GM13976 (cell line): ENCODE measurements at places on chromosomes 13 and 19.

GRCh38 chr19:16125737-16126495 lies 14.2 kb downstream of the RAB8A start:
- DNase-seq = no peak

GRCh38 chr19:1266129-1266915 lies 2.8 kb upstream of the CIRBP start:
- peak; percentile 92 for DNase-seq

GRCh38 chr19:54158812-54159351 lies 639 bp downstream of the LENG1 start:
- peak; percentile 66 for DNase-seq

DNA sequence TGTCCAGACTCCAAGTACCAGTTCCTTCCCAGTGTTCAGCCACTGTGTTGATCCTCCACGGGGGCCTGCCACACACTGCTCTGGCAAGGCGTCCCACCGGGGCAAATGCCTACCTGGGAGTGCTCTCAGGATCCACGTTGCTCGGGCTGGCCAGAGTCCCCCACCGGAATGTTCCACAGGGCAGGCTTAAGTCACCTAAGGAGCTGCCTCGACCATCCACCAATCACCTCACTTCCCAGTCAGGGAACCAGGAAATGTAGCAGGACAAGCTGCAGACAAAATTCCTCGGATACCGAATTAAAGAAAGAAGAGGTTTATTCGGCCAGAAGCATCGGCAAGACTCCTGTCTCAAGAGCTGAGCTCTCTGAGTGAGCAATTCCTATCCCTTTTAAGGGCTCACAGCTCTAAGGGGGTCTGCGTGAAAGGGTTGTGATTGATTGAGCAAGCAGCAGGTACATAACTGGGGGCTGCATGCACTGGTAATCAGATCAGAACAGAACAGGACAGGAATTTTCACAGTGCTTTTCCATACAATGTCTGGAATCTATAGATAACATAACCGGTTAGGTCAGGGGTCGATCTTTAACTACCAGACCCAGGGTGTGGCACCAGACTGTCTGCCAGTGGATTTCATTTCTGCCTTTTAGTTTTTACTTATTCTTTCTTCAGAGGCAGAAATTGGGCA lies 56.9 kb upstream of the EDNRB start:
- DNase-seq = no peak

GRCh38 chr19:45798995-45799517 lies 6.4 kb upstream of the DMWD start:
- DNase-seq = peak; percentile 84

- DNase-seq = no peak
These were observed 30.4 kb upstream of the GRTP1 start for GRCh38 chr13:113394339-113394640.

DNA sequence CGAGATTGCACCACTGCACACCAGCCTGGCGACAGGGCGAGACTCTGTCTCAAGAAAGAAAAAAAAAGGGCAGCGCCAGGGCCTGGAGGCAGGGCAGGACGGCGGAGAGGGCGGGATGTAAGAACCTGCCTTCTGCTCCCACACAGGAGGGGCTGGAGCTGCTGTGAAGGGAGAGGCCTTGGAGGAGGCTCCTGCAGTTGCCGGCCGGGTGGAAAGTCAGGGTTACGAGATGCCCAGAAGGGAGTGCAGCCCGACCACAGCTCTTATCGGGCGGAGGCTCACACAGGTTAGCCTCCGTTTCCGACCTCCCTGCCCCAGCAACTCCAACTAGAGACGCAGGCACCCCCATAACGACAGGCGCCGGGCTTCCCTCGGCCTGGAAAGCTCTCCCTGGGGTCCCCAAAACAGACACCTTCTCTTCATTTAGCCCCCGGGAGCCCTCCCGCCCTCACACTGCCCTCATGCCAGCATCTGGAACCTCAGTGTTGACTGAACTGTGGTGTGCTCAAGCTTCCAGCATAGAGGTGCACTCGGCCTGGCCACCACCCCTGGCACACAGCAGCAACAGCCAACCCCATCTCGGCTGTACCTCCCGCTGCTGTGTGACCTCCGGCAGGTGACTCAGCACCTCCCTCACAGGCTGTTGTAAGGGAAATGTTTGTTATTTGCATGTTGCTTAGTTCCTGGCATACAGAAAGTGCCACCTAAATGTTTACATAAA lies 1.4 kb downstream of the PLPP2 start:
- DNase-seq = no peak

DNA sequence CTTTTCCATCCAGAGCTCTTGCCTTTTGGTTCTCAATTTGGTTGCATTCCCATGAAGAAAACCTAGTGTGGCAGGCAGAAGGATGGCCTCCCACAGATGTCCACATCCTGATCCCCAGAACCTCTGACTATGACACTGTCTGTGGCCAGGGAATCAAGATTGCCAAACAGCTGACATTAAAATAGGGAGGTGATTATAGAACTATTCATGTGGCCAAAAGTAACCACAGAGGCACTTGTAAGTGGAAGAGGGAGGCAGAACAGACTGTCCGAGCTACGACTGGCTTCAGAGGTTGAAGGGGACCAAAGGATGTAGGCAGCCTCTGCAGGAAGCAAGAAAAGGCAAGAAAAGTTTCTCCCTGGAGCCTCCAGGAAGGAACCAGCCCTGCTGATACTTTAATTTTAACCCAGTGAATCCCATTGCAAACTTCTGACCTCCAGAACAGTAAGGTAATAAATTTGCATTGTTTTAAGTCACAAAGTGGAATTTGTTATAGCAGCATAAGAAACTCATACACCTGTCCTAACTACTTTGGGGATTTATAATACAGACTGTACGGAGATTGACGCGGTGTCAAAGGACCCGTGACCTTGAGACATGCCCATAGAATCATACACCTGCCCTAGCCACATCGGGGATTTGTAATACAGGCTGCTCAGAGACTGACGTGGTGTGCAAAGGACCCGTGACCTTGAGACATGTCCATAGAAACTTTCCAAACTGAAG lies 106.5 kb downstream of the ATP11A start:
- no peak for DNase-seq

- no peak for DNase-seq
These were observed 166.3 kb upstream of the SOX21 start for GRCh38 chr13:94878602-94879165.

- DNase-seq = peak; percentile 100
These were observed at the start of gene SBNO2 for GRCh38 chr19:1173845-1174809. Gene SBNO2, minus strand, starts transcription at chr19:1174268. Its CDS starts 19,992 bp downstream, at chr19:1154276.

DNA sequence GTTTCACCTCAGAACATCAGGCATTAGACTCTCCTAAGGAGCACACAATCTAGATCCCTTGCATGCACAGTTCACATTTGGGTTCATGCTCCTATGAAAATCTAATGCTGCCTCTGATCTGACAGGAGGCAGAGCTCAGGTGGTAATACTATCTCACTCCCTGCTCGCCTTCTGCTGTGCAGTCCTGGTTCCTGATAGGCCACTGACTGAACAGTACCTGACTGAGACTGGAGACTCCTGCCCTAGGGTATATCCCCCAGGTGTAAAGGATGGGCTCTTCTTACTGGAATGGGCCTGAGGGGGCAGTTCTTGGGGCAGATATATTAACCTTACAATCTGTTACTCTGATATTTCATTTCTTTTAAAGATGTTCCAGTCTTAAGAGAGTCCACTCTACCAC lies 6.3 kb downstream of the OBI1 start:
- no peak for DNase-seq

- peak; percentile 79 for DNase-seq
These were observed 1.4 kb upstream of the SAMD1 start for GRCh38 chr19:14091813-14092462.

GRCh38 chr13:33544308-33544707 lies 258.8 kb upstream of the STARD13 start:
- no peak for DNase-seq

DNA sequence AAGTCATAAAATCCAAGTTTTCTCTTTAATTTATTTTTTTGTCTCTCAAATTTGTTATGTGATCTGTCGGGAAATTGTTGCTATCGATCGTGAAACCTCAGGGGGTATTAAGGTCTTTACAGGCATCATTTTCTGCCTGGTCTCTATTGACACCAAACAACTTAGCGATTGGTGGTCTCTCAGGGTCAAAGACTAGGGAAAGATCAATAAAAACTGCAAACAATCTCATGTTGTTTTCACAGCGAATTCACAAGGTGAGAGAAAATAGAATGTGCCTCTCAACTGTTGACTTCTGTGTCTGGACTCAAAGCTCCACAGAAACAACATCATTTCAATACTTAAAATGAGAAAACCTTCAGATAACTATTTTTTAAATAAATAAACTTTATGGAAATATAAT lies 645.4 kb upstream of the MIR17HG start:
- DNase-seq = no peak

DNA sequence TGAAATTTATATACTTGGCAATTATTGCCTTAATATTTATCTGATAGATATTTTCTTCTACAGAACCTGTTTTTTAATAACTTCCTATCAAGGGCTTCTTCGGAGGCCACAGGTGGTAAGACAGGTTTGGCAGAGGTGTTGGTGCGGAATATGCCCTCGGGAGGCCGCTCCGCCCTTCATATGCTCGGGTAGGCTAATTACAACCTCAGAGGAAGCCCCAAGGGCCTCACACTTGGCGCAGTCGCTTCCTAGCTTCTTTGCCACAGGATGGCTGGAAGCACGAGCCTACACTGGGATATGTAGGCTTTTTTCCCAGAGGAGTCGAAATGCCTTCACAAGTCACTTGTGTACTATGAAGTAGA lies 68.8 kb downstream of the LMO7 start:
- no peak for DNase-seq

DNA sequence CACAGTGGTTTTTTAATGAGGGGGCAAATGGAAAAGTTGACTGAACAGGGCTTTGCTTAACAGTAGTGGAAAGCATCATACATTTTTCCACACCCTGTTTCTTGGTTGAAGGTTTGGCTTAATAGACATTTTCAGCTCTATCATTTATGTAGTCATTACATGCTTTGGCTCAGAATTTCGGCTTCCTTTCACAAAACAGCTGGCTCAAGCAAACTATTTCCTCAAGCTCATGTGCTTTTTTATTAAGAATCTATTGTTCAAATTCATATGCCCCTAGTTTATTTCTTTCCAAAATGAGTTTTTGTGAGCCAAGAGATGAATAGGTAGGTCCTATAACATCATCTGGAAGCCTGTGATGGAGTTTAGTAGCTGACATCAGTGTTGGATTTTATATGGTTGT lies 113.8 kb downstream of the SLITRK6 start:
- no peak for DNase-seq

- DNase-seq = peak; percentile 98
These were observed at the start of gene KRI1 for GRCh38 chr19:10565567-10566407. Gene KRI1, minus strand, starts transcription at chr19:10566010. Its CDS starts 11 bp downstream, at chr19:10565999.

DNA sequence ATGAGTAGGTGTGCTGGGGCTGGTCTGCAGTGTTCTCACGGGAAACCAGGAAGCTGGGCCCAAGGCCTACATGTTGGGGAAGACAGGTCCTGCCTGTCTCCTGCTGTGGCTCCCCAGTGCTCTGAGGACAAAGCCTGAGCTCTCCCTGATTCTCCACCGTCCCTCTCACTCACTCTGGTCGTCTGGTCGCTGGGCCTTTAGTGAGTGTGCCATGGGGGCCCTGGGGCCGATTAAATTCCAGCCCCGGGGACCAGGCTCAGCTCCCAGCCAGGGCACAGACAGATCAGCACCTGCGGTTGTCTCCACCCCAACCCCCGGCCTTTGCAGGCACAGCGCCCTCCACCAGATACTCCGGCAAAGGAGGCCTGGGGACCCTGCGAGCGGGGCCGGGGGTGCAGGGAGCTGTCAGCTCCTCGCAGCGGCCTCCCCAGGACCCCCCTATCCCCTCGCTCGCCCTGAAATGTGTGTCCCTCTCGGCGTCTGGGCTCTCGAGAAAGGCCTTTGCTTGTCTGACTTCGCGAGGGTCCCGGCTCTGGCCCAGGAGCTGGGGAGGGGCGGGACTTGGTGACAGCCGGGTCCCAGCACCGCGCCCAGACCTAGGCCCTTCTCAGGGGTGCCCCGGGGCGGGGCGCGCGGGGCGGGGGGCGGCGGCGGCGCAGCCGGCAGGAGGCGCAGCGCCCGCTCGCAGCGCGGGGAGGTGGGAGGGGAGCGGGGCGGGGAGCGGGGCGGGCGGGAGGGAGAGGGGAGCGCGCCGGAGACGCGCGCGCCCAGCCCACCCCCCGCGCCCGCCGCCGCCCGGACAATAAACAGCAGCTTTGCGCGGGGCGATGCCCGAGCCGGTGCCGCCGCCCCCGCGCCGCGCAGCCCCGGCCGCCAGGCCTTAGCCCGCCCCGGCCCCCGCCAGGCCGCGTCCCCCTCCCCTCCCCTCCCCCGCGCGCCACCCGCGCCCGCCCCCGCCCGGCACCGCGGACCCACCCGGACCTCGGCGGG lies at the start of gene PALM:
Gene PALM, plus strand, starts transcription at position 782 of the 990 bp plus-strand sequence. CDS start 212 bp downstream, outside the sequence.
- DNase-seq = no peak
